IMR-90 (cell line): ENCODE measurements at places on chromosomes 12 and 14.
A peak's percentile ranks its signal among the peaks of the same experiment; 100 is the strongest.

GRCh38 chr14:22780105-22780679 is 13.7 kb downstream of the OXA1L start:
- DNase-seq = peak; percentile 35

- DNase-seq = peak; percentile 72
Measured at GRCh38 chr14:22691171-22691570, 47.0 kb upstream of the OR6J1 start.

GRCh38 chr12:109461049-109461845 is 15.9 kb downstream of the KCTD10 start:
- peak; percentile 62 for DNase-seq

GRCh38 chr14:79840831-79841230 is 370.5 kb downstream of the DIO2 start:
- peak; percentile 28 for DNase-seq

DNA sequence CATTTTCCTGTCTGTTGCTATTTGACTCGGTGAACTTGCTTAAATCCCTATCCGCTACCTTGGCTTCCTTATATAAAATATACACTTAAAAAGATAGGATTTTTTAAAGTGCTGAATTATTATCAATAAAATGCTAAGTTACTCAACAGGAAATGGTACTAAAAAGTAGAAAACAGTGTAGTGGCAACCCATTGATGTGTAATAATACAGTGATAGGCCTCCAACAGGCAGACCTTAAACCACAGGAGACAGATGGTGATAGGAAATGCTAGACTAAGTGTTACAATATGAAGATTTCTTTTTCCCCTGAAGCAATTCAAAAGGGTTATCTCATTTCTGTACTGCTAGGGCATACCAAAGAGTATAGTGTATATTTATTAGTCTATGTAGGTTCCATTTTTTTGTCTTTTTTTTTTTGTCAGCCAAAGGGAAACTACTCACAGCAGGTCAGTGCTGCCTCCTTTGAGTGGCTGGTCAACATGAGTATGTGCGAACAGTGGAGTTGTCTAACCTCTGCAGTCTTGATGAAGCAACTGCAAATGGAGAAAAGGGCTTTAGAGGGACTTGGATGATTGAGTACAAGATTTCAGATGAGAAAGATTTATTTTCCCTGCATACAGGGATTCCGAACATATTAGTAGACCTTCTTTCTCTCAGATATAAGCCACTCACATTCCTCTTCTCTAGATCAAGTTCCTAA is 183.8 kb downstream of the ACSS3 start:
- no peak for DNase-seq
